ENCODE measurements at places on chromosomes 5 and 9. TPM values are rescaled to one million over a fixed set of nuclear protein-coding genes. Genes with fewer than 3 reads are reported as not detected.

HTR4 gene
- not detected for total RNA-seq

- peak; percentile 52 for DNase-seq
These were observed 963 bp upstream of the HTR1A start for GRCh38 chr5:63963080-63963735.

DNA sequence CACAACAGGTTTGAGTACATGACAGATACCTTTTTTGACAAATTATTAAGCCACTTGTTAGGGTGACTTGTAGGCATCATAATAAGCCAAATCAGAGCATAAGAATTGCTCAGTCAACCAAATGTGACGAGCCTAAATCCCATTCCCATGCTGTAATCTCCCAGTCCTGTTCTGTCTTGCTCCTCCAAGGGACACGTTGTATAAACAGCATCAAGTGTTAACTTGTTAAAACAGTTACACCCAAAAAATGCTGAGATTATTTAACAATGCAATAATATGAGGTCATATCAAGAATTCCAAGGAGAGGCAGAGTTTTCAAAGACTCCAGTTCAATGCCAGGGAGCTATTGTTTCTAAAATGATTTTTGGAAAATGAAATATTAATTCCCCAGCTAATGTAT is 76.2 kb downstream of the SH3TC2 start:
- no peak for DNase-seq

- DNase-seq = no peak
These were observed 372.3 kb upstream of the IRX2 start for GRCh38 chr5:3123763-3124157.

DNA sequence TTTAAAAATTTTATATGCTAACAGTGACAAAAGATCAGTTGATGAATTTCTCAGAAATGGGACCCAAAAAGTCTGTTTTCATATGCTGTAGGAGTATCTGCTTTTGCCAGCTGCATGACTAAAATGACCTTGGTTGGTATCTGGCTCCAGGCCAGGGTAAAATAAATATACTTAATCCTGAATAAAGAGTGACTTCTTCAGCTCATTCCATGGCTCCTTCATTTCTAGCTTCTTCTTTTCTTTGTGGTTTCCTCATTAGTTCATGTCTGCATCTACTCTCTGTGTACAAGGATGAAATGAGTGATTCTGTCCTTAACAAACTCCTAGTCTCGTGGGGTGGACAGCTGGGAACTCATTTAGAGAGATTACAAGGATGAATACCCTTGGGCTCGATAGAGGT is 36.0 kb downstream of the RCL1 start:
- DNase-seq = peak; percentile 56

GRCh38 chr5:147168578-147169327 is 66.1 kb upstream of the STK32A start:
- peak; percentile 49 for DNase-seq

MAN2A1 gene
- 29.6 TPM for total RNA-seq

OR13D1 gene
- total RNA-seq = not detected

TXNDC8 gene
- total RNA-seq = not detected

DNA sequence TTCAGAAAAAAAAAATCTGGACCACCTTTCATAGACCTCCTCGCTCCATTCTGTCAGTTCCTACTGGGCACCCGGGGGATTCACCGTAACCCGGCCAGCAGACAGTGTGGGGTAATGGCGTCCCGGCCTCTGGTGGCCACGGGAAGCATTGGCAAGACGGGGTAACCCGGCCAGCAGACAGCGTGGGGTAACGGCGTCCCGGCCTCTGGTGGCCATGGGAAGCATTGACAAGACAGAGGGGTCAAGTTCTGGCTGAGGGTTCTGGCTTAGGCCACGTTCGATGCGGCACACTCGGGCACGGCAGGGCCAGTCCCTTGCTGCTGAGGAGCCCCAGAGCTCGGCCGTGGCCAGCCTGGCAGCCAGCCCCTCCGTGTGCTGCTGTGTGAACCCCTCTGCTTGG is 116.2 kb upstream of the RAPGEF1 start:
- DNase-seq = no peak

Data from IMR-90 (cell line).